ENCODE measurements at places on chromosomes 1 and 21. TPM values are rescaled to one million over a fixed set of nuclear protein-coding genes. Genes with fewer than 3 reads are reported as not detected.
A peak's percentile ranks its signal among the peaks of the same experiment; 100 is the strongest.

CFAP298 gene
- 70.5 TPM for total RNA-seq

PDPN gene
- total RNA-seq: 7.6 TPM

OSCP1 gene
- total RNA-seq: 4.0 TPM

ALX3 gene
- total RNA-seq: not detected

BARHL2 gene
- not detected for total RNA-seq

GJC2 gene
- total RNA-seq: 0.14 TPM

OR2L2 gene
- total RNA-seq: not detected

AADACL4 gene
- not detected for total RNA-seq

GRCh38 chr21:37435120-37435519 is 68.5 kb downstream of the DYRK1A start:
- peak; percentile 94 for DNase-seq

DNA sequence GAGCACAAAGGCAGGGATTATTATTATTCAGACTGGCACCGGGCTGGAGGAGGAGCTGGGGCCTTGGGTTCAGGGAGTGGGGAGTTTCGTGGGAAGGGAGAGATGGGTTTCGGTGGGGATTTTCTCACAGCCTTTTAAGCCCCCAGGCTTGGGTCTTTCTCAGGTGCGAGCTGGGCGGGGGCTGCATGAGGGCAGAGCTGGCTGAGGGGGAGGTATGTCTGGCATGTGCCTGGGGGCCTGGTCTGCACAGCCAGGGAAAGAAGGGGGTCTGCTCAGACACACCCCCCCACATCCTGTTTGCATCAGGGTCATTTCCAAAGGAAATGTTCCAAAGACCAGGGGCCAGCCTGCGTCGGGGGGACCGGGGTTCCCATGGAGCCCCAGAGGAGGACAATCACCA is 21.6 kb downstream of the GRHL3 start:
- DNase-seq: no peak

DNA sequence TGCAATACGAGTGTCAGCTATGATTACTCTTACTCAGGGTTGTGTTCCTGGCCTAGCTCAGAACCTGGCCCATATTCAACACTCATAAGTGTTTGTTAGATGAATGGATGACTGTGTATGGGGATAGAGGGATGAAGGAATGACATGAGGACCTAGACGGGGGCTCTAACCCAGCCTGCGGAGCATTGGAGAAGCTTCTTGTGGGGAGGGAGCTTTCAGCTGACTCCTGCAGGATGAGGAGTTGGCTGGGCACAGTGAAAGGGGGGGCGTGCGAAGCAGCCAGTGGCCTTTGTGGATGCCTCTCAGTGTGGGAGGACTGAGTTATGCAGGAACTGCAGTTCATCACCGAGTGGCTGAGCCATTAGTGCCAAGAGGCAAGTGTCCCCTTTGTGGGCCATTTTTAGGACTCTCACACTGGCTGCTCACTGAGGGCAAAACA is 1.2 kb upstream of the EXTL1 start:
- no peak for DNase-seq

GRCh38 chr1:98452162-98452561 is 209.4 kb upstream of the SNX7 start:
- DNase-seq: no peak

GRCh38 chr1:208691012-208691411 is 446.8 kb upstream of the PLXNA2 start:
- no peak for DNase-seq

DNA sequence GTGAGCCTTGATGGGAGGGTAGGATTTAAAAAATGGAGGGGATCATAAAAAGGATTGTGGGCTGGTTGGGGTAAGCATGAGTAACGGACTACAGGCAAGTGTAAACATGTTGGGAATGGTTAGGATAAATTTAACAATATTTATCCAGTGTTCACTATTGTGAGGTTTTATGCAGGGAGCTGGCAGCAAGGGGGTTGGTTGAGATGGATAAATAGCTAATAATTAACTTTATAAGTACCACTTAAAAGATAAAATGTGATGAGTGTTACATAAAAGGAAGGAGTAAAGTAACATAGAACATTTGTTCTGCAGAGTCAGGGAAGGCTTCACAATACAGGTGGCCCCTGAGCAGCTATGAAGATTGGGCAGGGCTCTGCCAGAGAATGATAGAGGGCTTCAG is 109.0 kb downstream of the NGF start:
- DNase-seq: no peak

- no peak for DNase-seq
Observed at GRCh38 chr1:35836734-35837133, 28.9 kb downstream of the AGO4 start.

DNA sequence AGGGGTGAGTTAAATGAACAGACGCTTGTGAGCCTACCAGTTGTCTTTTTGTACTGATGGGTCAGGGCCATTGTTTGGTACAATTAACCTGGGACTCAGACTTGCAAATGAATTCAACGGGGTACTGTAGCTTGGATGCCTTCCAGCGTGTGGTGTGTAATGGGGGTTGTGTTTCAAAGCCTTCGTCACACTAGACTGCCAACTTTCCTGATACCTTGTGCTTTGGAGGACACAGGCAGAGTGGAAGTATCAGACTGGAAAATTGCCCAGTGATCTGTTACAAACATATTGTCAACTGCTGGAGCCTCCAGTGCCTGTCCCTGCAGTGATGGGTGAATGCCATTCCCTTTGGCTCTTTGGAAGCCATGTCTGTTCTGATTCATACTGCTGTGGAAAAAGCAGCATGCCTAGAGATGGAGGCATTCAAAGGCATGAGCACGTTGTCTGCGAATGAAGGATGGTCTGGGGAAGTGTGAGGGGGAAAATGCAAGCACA is 384.5 kb downstream of the LMX1A start:
- DNase-seq: no peak

DNA sequence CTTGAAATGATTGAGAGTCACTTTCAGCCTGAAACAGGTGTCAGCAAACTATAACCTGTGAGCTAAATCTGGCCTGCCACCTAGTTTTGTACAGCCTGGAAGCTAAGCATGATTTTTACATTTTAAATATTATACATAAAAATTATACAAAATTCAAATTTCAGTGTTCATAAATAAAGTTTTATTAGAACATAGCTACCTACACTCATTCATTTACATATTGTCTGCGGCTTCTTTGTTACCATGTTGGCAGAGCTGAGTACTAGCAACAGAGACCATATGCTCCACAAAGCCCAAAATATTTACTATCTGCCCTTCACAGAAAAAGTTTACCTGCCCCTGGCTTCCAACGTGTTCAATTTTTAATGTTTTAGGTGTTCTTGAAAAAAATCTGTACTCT is 8.0 kb upstream of the C1orf162 start:
- DNase-seq: no peak

DNA sequence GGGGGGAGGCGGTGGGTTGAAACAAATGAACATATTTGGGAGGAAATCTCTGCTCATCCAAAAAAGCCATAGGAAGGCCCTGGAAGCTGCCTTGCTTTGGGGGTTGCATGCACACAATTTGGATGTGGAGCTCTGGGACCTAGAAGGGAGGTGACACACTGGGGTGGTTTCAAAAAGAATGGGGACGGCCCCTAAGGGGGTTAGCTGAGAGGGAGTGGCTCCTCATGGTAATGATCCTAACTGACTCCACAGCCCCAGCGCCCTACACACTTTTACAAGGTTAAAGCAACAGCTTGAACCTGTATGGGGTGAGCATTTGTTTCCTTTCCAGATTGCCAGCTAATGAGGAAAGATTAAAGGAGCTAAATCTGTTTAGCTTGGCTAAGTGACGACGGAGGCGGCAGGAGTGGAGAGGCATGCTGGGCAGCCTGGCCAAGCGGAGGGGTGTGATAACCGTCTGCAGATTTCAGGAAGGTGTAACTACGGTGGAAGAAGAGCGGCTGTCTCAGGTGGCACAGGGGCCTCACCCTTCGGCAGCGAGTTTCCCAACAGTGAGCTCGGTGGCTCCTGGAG is 107.3 kb downstream of the RNF220 start:
- DNase-seq: no peak

GRCh38 chr1:225973158-225973557 is 26.0 kb downstream of the SDE2 start:
- DNase-seq: no peak

DNA sequence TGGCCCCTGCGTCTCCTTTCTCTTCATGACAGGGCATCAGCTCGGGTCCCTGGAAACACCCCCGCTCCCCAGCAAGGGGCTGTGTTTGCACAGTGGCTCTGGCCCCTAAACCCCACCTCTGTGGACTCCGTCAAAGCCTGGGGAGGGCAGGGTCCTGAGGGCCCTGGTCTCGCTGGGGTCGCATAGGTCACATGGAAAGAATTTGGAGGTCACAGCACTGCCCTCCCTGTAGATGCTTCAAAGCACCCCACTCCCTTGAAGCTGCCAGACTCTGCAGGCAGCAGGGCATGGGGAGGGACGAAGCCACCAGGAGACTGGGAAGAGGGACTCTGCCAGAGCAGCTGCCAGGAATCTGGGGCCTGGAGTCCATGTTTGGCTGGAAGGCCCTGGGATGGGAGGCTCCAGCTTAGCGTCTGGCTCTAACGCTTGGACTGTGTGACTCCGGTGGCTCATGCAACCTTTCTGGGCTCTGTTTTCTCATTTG is 36.6 kb upstream of the ECE1 start:
- DNase-seq: no peak

- DNase-seq: no peak
Observed at GRCh38 chr1:151638074-151638775, 26.4 kb downstream of the SNX27 start.

GRCh38 chr1:227092069-227092468 is 152.0 kb downstream of the COQ8A start:
- DNase-seq: no peak

DNA sequence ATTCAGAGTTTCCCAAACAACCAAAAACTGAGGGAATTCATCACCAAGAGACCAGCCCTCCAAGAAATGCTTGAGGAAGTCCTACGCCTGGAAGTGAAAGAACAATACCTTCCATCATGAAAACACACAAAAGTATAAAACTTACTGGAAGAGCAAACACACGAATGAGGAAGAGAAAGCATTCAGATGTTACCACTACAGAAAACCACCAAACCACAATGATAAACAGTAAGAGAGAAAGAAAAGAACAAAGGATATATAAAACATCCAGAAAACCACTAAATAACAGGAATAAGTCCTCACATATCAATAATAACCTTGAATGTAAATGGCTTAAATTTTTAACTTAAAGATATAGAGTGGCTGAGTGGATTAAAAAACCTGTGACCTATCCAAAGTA is 58.5 kb upstream of the BCL10 start:
- no peak for DNase-seq

- DNase-seq: no peak
Observed at GRCh38 chr1:45806129-45806528, 2.7 kb downstream of the MAST2 start.

- DNase-seq: no peak
Observed at GRCh38 chr1:11929849-11930248, 3.6 kb upstream of the KIAA2013 start.

GRCh38 chr1:110430366-110430765 is 20.6 kb upstream of the PROK1 start:
- no peak for DNase-seq

- DNase-seq: no peak
Observed at GRCh38 chr1:18328803-18329202, 151.9 kb upstream of the KLHDC7A start.

DNA sequence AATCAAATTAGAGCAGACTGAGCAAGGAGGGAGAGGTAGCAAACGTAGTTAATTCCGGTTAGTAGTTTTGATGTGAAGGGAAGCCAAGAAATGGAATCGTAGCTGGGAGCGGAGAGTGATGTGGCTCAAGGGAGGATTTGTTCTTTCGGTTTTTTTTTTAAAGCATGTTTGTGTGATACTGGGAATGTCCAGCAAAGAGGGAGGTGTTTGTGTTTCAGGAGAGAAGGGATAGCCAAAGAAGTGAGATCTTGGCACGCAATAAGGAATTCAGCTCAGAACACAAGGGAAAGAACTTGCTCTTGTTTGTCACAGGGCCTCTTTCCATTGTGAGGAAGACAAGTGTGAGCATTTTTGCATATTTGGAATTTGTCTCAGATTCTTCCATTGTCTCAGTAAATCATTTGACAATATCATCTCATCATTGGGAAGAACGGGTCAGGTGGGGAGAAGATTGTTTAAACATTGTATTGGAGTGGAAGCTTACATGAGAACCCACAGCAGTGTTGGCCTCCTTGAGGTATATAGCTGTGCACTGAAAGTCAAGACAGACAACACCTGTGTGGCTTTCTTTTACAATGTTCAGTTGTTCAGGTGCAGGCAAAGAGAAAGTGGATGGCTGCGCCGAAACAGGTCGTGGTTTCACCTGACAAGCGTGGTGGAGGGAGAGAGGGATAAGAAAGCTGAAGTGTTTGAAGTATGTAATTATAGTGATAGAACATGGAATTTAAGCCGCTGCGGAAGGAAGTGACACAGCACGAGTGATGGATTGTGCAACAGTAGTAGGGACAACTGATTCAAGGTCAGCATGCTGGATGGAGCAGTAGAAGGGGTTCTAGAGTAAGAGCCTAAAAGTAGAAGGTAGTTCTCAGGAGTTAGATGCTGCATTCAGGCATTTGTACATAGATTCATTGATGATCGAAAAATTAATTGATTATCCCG is 25.4 kb downstream of the FMN2 start:
- no peak for DNase-seq

DNA sequence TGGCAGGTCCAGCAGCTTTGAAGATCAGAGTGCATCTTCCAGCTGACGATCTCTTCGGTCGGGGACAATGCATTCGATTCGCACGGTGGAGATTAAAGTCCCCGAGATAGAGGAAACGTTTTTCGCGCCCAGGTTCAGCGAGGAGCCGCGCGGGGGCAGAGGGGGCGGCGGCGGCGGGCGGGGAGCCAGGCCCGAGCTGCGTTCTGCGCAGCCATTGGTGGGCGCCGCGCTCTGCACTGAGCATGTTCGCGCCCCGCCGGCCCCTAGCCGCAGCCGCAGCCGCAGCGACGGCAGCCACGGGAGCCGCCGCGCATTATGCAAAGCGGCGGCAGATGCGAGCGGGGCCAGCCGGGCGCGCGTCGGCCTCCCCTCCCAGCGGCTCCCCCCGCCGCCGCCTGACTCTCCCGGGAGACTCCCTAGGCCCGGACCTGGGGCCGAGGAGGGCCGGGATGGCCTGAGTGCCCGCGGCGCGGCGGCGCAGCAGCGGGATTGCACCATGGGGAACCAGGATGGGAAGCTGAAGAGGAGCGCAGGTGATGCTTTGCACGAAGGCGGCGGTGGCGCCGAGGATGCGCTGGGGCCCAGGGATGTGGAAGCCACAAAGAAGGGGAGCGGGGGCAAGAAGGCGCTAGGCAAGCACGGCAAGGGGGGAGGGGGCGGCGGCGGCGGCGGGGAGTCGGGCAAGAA is at the start of gene FMN2:
TSS of gene FMN2 (plus strand) at position 270 of the 687 bp plus-strand sequence. CDS start at position 497, 227 bp downstream.
- no peak for DNase-seq

DNA sequence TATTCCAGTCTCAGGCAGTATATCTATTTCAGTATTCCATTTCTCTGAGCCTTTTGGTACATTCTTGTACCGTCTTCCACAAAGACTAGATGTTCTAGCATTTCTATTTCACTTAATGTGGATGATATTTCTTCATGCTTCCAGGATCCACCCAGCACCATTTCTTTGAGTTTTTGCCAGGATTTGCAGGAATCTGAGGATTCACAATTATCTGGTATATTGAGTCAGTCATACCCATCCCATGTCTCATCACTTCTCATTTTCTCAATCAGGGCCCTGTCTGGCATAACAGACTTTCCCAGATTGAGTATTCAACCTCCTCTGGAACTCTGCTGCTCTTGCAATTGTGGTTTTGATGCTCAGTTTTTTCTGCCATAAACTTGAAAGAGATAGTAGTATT is 20.9 kb upstream of the COL11A1 start:
- DNase-seq: no peak

Data from epithelial cell of proximal tubule (primary cell).